WTC11 (cell line): ENCODE measurements at places on chromosomes 7 and 10. TPM values are rescaled to one million over a fixed set of nuclear protein-coding genes. Genes with fewer than 3 reads are reported as not detected.

DNA sequence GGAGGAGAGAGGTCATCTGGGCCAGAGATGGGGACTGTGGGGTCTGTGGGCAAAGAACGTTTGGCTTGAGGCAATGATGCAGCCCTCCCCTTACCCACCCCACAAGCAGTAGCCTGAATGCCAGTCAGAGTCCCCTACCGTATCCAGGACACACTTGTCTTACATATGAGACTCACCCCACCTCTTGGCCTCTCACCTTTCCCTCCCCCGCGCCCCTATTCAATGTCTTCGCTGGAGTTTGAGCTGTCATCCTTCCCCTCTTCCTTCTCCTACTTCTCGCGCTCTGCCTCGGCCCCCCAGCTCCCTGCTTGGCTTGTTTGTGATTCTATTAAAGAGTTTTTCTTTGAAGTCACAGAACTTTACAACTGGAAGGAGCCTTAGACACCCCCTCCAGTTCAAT lies 8.9 kb downstream of the PRRT4 start:
- no peak overlapping the region for H3K4me3 ChIP-seq
- H3K36me3 ChIP-seq: no peaks in the 10 kb centered on the region
- no peak overlapping the region for H3K27ac ChIP-seq
- peaks cover 85% of the 10 kb centered on the region for H3K27me3 ChIP-seq
- peaks cover 9% of the 10 kb centered on the region for H3K4me1 ChIP-seq

DNA sequence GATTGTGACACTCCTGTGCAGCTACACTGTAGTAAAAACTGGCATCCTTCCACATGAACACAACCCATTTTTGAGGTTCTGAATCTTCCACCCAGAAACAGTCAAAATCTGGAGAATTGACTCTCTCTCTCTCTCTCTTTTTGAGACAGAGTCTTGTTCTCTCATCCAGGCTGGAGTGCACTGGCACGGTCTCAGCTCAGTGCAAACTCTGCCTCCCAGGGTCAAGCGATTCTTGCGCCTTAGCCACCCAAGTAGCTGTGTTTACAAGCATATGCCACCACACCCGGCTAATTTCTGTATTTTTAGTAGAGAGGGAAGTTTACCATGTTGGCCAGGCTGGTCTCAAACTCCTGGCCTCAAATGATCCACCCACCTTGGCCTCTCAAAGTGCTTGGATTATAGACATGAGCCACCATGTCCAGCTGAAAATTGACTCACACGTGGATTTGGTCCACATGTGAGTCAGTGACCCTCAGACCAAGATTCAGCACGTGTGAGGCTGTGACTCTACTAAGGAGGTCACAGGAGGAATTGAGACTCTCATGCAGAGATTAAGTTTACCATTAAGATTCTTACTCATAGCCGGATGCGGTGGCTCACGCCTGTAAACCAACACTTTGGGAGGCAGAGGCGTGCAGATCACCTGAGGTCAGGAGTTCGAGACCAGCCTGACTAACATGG lies 12.1 kb upstream of the ZNF107 start:
- H3K4me3 ChIP-seq: no peak overlapping the region
- no peak overlapping the region for H3K27ac ChIP-seq
- peaks cover 36% of the 10 kb centered on the region for H3K27me3 ChIP-seq

GRCh38 chr10:130790339-130790738 lies 521.2 kb downstream of the TCERG1L start:
- no peak overlapping the region for H3K4me3 ChIP-seq
- DNase-seq: no peak
- no peaks in the 10 kb centered on the region for H3K4me1 ChIP-seq
- H3K36me3 ChIP-seq: peaks cover 42% of the 10 kb centered on the region
- no peaks in the 10 kb centered on the region; the same call in 1 of the 2 replicates for H3K27me3 ChIP-seq

- no peaks in the 10 kb centered on the region for H3K36me3 ChIP-seq
- no peaks in the 10 kb centered on the region for H3K27me3 ChIP-seq
These were observed 637.4 kb downstream of the REEP3 start for GRCh38 chr10:64158551-64158950.

- H3K27ac ChIP-seq: peak overlapping the region; percentile 73; the same call in 1 of the 2 replicates
- H3K36me3 ChIP-seq: no peaks in the 10 kb centered on the region
- peaks cover 13% of the 10 kb centered on the region for H3K4me1 ChIP-seq
- no peak overlapping the region for H3K4me3 ChIP-seq
- no peaks in the 10 kb centered on the region for H3K27me3 ChIP-seq
These were observed 260.1 kb downstream of the CCDC3 start for GRCh38 chr10:12741360-12741804.

DNA sequence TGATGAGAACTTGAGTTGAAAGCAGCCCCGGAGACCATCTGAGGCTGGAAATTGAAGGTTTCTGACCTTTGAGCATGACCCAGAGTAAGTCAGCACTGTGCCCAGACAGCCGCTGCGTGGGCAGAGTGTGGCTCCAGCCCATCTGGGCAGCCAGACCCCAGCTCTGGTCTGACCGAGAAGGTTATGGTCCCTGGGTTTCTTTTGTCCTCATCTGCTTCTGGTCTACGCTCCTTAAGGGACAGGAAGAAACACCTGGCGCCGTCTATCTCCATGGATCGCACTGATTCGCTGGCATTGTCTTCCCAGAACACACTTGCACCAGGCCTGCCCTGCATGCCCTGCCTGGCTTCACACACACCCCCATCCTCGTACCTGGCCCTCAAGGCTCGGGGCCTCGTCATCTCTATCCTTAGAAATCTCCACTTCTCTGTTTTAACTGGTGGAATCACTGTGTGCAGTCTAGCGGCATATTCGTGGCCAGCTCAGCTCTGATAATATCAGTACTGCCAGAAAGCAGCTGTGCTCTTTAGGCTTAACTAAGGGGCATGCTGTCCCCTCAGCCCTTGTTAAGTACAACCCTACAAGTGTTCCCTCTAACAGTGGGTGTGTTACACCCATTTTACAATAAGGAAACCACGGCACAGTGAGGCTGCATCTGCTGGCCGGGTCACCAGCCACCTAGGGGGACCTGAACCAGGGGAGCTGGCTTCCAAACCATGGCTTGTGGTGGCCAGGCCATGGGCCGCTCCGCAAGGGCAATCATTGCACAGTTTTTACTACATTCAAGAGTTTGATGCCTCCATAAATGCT lies 127.7 kb downstream of the ADCY1 start:
- peaks cover 9% of the 10 kb centered on the region for H3K36me3 ChIP-seq
- no peak overlapping the region for H3K4me3 ChIP-seq
- no peaks in the 10 kb centered on the region for H3K27me3 ChIP-seq
- no peaks in the 10 kb centered on the region for H3K4me1 ChIP-seq
- peak; percentile 3 for DNase-seq

GRCh38 chr10:92574548-92575261 lies 812 bp upstream of the IDE start:
- no peak overlapping the region; the same call in 1 of the 2 replicates for H3K27ac ChIP-seq
- H3K4me3 ChIP-seq: peak overlapping the region; percentile 67
- no peak for DNase-seq
- peaks cover 29% of the 10 kb centered on the region for H3K4me1 ChIP-seq
- no peaks in the 10 kb centered on the region for H3K36me3 ChIP-seq

DNA sequence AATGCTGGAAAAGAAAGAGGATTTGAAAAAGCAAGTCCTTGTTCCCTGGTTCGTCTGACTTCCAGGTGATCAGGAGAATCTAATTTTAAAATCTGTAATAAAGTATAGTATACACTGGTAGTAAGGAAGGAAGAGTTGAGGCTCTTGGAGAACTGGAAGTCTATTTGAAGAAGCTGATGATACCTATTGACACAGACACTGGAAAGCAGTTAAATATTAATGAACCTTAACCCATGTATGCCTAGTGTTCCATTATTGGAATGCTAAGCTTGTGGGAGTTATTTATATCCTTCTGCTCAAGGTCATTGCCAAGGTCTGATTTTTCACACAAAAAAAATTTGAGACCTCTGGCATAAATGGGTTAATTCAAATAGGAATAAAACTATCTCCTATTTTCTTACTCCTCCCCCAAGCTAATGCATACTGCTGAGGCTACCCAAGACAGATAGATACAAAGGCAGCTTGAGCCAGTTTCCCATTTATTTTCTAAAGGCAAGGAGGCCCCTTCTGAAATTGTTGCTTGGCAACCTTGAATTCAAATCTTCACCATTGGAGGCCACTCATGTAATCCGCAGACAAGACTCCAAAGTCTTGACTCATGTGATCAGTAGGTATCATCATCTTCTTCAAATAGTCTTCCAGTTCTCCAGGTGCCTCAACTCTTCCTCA lies 110.2 kb downstream of the FZD1 start:
- peaks cover 18% of the 10 kb centered on the region for H3K4me1 ChIP-seq
- DNase-seq: no peak
- H3K4me3 ChIP-seq: no peak overlapping the region
- no peaks in the 10 kb centered on the region; the same call in 1 of the 2 replicates for H3K27me3 ChIP-seq

DNA sequence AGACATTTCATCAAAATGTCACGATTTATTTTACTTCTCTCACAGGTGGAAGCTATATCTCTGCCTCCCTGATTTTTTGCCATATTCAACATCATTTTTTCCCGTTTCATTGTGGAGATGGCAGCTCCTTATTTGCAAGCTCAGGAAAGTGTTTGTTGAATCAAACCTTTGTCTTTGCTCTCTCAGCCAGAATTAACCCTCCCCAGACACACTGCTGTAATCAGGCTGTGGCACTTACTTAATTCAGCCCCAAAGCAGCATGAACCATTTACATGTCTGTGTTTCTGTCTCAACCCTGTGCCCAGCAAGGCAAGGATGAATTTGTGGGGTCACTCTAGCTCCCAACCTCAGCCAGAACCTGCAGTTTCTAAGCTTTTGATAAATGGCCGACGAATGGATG lies 397.2 kb downstream of the TCERG1L start:
- H3K4me1 ChIP-seq: no peaks in the 10 kb centered on the region
- H3K36me3 ChIP-seq: peaks cover 81% of the 10 kb centered on the region
- no peak overlapping the region for H3K27ac ChIP-seq

DNA sequence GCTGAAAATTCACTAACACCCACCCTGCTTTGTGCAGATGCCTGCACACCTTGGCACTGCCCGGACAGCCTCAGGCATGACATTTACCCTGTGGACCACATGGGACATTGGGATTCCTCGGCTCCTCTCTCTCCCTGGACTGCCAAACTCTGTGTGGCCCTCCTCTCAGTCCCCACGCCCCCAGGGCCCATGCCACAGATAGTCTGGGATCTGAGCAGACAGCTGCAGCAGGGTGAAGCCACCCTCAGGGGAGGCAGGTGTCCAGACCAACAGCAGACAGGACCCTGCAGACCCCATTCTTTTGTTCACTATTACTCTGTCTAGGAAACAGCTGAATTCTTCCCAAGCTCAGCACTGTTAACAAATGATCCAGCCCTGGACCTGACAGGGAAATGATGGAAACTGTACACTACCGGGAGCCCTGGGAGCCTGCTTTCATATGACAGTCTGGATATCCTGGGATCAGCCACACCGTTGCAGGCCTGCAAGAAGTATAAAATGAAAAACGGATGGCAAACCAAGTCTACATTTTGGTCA lies 83.4 kb downstream of the VOPP1 start:
- peaks cover 28% of the 10 kb centered on the region for H3K36me3 ChIP-seq
- no peak overlapping the region for H3K4me3 ChIP-seq
- no peak overlapping the region for H3K27ac ChIP-seq
- H3K27me3 ChIP-seq: no peaks in the 10 kb centered on the region
- H3K4me1 ChIP-seq: no peaks in the 10 kb centered on the region

DNA sequence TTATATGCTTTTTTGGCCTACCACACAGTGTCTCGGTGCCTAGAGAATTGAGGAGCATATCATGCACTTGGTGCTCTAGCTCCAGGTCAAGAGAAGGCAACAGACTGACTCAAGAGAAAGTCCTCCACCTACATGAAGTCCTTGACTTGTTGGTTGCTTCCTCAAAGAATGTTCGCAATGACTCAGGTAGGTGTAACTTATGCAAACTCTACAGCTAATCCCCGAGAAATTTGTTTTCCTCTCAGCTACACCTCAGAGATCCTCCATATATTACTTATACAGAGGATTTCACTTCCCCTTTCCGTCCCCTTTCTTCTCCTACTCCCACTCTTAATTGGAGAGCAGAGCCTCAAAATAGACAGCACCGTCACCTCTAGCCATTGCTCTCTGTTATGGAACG lies 1013.1 kb downstream of the KCNMA1 start:
- H3K27ac ChIP-seq: no peak overlapping the region
- peaks cover 10% of the 10 kb centered on the region; the same call in 1 of the 2 replicates for H3K36me3 ChIP-seq
- H3K4me3 ChIP-seq: no peak overlapping the region
- no peak for DNase-seq
- peaks cover 3% of the 10 kb centered on the region; the same call in 1 of the 2 replicates for H3K27me3 ChIP-seq

DNA sequence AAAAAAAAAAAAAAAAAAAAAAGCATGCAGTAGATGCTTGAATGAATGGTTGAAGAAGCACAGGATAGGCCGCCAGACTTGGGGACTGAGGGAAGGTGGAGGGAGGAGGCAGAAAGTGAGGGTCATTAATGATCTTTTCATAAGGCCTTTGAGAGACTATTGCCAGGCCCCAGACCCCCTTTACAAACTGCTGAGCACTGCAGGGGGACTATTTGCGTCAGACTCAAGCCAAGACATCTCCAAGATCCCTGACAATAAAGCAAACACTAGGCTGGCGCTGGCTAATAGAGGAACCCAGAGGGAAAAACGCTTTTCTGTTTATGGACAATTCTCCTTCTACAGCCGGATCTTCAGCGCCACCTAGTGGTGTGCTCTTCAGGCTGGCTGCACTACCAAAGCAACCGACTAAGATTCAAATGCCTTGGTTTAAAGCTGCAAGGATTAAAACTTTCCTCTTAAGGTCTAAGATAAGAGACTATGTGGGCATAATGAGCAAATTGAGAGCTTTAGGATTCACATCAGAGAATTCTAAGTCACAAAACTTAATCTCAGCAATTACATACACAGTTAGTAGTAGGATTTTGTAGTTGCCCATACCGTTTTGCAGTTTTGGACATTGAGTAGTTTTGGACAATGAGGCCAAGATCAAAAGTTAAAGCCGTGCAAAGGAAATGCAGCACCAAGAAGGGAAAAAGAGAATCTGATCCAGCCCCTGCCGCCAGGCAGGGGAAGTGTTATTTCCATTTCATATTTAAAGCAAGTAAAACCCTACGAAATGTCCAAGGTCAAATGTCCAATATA lies 17.9 kb upstream of the AGK start:
- H3K4me1 ChIP-seq: peaks cover 20% of the 10 kb centered on the region
- H3K36me3 ChIP-seq: 0 out of 2 replicates have a peak, but pooled peaks cover 2% of the 10 kb centered on the region
- no peak overlapping the region for H3K4me3 ChIP-seq
- no peaks in the 10 kb centered on the region for H3K27me3 ChIP-seq
- peak overlapping the region; percentile 81 for H3K27ac ChIP-seq

DNA sequence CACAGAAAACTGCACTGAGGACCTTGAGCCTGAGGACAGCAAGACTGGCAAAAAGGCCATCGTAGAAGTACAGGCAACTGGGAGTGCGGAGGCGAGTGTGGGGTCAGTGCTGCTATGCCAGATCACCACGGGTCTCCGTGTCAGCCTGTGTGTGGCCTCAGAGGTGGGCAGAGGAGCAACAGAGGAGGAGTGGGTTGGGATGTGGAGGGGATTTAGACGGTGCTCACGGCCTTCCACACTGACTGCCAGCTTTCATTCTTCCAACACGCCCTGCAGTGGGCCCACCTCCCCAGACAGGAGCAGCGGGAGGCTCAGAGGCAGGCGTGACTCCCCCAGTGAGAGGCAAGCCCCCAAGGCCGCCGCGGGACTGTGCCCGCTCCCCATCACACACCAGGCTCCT lies 17.0 kb upstream of the ZMIZ1 start:
- H3K4me1 ChIP-seq: peaks cover 51% of the 10 kb centered on the region
- H3K27me3 ChIP-seq: peaks cover 7% of the 10 kb centered on the region
- H3K36me3 ChIP-seq: no peaks in the 10 kb centered on the region
- DNase-seq: peak; percentile 11
- H3K27ac ChIP-seq: no peak overlapping the region
- no peak overlapping the region for H3K4me3 ChIP-seq

FAM241B gene
- 24.4 to 28.9 TPM (median 26.9 TPM) in 3 replicates for total RNA-seq

ACBD7 gene
- total RNA-seq: 10.0 to 13.9 TPM (median 12.5 TPM) in 3 replicates

RBM20 gene
- 0.37 to 0.52 TPM (median 0.41 TPM) in 3 replicates for total RNA-seq

TEX36 gene
- not detected in 3 replicates for total RNA-seq

ORC5 gene
- total RNA-seq: 21.0 to 23.3 TPM (median 22.2 TPM) in 3 replicates

SPDYE3 gene
- total RNA-seq: not detected in 3 replicates

WDFY4 gene
- 0.13 to 0.25 TPM (median 0.21 TPM) in 3 replicates for total RNA-seq
